GM12892 (cell line): ENCODE measurements at places on chromosomes 13 and 19.

DNA sequence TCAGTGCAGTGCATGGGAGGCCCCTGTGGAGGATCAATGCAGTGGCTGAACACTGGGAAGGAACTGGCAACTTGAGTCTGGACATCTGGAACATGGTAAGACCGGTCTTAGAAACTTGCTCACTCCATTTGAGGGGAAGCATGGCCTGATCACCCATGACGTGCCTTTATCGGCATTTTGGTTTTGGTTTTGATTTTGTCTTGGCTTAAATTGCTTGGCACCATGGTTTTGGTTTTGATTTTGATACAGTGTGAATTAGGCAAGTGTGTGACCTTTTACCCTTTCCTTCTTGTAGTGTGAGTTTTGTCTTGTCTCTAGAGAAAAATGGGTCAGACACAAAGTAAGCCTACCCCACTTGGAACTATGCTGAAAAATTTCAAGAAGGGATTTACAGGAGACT is 77.3 kb downstream of the ZNF486 start:
- no peak for DNase-seq

- DNase-seq = no peak
Observed at GRCh38 chr13:49985129-49985528, 11.7 kb upstream of the TRIM13 start.

- no peak for DNase-seq
Observed at GRCh38 chr19:15426485-15427349, 7.9 kb upstream of the AKAP8L start.

GRCh38 chr13:100131863-100132574 is 43.1 kb downstream of the PCCA start:
- DNase-seq = no peak

DNA sequence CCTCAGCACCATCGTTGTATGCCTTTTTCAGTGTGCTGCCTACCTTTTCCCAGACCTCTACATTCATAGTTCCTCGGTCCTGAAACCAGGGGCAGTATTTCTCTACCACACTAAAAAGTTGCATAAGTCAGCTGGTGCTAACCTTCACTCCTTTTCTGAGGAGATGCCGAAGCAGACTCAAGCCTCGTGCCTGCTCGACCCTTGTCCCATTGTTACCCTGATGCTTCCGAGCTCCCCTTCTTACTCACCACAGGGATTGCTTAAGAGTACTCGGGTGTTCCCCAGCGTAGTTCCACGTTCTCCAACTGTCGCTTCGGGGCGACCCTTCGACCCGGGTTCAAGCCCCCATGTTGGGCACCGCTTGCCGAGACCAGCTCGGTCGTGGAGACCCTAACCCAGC is 19.0 kb upstream of the IL17D start:
- DNase-seq = no peak
